ENCODE measurements at places on chromosomes 11 and 22.

DNA sequence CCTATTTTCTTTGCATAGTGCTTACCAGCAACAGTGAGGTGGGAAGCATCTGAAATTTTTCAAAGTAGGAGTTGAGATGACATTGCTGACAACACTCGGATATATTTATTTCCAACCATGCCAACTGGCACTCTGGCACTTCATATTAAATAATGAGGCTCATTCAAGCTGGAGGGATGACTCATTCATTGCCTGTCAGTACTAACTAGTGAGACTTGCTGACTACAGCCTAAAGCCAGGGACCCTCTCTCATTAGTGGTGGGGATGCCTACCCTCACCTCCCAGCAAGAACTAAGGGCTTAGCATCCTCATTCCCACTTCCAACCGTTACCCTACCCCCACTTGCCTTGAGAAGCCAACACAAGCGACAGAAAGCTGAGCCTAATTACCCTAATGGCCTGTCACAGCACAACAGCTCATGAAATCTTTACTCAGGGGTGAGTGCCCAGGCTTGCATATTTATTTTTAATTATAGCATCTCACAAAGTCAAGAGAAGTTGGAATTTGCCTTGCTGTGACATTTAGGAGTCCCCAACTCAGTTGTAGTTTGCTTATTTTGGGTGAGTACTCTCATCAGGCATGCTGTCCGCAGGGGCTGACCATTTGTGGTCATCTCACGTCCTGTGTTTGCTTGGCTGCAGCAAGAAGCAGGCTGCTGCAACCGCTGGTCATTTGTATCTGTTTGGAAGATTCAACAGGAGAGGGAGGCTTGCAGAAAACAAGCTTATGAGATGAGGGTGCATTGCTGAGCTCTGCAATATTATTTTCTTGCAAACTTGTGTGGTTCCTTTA is 181.6 kb upstream of the POU2AF2 start:
- DNase-seq, result no peak

- DNase-seq, result no peak
Observed at GRCh38 chr11:133047036-133047770, 485.1 kb downstream of the OPCML start.

DNA sequence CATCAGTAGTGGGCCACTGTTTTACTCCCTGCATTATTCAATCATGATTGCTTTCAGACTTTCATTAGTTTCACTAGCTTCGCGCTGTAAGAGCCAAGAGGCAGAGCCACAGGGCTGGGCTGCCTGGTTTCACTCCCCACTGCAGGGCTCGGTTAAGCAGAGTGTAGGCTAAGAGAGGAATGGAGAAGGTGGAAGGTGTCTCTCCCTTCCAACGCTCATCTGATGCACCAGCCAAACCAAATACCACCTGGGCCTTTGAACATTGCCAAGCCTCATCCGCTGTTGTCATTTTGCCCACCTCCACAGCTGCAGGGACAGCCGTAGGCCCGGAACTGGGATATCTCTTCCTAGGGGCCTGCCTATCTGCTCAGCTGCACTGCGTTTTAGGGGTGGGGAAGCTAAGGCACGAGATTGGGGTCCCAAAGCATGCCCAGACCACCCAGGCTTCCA is 480 bp upstream of the SMARCB1 start:
- DNase-seq, result no peak

DNA sequence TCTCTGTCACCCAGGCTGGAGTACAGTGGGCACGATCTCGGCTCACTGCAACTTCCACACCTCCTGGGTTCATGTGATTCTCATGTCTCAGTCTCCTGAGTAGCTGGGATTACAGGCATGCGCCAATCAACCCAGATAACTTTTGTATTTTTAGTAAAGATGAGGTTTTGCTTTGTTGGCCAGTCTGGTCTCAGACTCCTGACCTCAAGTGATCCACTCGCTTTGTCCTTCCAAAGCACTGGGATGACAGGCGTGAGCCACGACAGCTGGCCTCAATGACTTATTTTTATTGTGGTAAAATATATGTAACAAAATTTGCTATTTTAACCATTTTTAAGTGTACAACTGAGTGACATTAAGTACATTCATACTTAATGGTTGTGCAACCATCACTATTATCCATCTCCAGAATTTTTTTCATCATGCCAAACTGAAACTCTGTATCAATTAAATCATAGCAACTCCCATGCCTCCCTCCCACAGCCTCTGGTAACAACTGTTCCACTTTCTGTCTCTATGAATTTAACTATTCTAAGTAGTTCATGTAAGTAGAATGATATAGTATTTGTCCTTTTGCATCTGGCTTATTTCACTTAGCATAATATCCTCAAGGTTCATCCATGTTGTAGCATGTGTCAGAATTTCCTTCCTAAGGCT is 50.7 kb upstream of the CWF19L2 start:
- DNase-seq, result no peak

DNA sequence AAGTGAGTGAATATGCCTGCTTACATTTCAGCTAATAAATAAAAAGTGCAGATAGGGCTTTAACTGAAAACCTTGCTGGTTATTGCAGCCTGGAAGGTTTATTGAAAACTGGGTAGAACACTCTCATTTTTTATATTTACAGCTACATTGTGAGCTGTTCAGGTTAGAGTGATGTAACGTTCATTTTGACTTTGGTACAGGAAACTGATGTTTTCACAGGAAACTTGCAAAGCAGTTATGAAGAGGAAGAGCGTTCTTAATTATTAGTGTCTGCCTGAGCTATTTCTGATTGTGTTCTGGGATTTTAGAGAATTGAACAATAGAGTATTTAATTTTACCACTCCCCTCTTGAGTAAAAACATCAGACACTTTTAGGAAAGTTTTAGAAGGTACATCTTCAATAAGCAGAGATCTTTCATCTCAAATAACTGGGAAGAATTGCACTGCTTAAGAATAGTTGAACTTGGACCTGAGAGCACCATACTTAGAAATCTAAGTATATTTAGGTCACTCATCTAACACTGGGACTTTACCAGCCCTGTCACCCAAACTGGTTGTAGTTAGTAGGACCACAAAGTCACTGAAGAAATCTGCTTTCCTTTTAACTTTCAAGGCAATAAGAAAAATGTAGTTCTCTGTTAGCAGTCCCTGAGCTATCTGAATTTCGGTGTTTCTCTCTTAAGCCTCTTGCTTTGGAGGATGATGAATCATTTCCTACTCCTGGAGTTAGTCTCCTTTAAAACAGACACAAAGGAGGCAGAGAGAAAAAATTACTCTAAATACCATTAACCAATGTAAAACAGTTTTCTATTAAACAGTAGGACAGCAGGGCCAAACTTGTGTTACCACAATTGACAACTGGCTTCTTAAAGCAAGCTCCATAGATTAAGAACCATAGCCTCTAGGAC is 128.6 kb upstream of the DDI1 start:
- DNase-seq, result no peak

DNA sequence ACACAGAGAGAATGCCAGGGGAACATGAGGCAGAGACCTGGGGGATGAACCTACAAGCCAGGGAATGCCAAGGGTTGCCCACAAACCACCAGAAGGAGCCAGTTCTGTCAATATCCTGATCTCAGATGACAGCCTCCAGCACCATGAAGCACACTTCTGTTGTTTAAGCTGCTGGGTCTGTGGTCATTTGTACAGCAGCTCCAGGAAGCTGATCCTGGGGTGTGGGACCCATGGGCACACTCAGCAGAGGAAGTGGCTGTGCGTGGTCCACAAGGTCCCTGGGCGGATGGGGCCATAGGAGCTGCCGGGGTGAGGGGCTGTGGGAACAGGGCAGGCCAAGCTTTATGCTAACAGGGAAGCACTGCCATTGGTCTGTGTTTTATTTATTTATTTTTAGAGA is 12.1 kb downstream of the PPM1F start:
- no peak for DNase-seq

DNA sequence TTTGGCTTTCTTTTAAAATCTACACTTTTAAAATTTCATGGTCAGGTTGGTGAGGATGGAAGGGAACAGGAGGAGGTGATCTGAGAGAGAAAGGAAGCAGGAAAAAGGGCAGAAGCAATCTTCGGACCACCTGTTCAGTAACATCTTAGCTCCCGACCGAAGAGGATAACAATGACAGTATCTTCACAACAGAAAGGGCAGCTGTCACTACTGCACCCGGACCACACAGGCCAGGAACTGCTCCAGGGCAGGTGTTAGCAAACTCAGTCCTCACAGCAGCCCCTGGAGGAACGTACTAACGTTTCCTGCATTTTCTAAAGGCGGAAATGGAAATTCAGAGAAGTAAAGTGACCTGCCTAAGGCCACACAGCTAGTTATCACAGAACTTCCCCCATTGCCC is 16.8 kb downstream of the PTPN5 start:
- no peak for DNase-seq

DNA sequence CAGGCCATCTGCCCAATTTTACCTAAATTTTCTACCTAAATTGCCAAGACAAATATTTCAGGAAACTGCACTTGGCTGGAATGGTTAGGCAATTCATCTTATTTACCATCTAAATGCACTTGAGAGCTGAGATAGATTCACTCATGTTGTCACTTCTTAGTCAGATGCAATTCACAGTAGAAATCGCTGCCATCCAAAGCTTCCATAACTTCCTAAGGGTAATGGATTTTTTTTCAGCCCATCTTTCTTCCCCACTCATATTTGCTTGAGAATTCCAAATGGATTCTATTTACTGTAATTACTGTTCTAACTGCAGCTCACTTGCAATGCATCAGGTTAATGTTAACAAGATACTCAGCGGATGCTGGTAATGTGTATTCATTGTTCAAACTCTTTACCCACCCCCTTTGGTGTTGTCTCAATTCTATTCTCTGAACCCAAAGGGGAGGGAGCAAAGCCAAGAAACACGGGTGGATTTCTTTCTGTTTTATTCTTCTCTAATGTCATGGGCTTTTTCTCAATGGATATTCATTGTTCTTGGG is 96.0 kb downstream of the TENM4 start:
- no peak for DNase-seq

DNA sequence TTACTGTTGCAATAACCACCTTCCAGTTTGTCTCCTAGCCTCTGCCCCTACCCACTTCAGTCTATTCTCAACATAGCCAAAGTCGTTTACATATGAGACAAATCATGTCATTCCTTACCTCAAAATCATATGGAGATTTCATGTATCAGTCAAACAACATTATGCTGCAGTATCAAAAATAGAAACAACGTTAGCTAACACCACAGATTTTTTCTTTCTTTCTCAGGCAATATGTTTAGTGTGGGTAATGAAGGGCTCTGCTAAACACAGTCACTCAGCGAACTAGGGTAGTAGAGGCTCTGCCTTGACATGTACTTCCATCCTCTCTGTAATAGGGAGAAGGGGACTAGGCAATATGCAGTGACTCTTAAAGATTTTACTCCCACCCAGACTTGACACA is 141.3 kb upstream of the DDI1 start:
- no peak for DNase-seq

GRCh38 chr11:120795185-120795584 is 228.7 kb upstream of the TBCEL start:
- DNase-seq, result no peak

DNA sequence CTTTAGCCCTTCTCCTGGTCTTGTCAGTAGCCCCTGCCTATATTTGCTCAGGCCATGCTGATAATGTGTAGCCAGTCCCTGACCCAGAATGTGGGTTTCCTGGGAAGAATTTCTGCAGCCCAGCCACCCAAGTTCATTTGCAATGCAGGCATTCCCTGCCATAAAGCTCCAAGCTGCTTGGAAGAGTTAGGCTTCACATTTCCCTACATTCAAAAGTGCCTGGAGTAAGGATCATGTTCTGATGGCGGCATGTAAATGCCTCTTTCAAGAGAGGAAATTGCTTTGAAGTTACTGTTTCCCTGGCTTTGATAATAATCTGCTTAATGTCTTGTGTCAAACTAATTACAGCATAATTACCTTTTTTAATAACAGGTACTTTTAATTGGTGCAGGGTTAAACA is 266.1 kb downstream of the MIAT start:
- no peak for DNase-seq

- DNase-seq, result no peak
Observed at GRCh38 chr11:87179621-87180020, 141.9 kb downstream of the TMEM135 start.

GRCh38 chr22:33051960-33052839 is 6.0 kb downstream of the SYN3 start:
- no peak for DNase-seq

GRCh38 chr22:28358312-28358711 is 321.3 kb downstream of the TTC28 start:
- no peak for DNase-seq
